ENCODE measurements at places on chromosomes 7 and 10.

- DNase-seq = peak; percentile 92
Measured at GRCh38 chr7:45347804-45348203, 190.2 kb downstream of the RAMP3 start.

DNA sequence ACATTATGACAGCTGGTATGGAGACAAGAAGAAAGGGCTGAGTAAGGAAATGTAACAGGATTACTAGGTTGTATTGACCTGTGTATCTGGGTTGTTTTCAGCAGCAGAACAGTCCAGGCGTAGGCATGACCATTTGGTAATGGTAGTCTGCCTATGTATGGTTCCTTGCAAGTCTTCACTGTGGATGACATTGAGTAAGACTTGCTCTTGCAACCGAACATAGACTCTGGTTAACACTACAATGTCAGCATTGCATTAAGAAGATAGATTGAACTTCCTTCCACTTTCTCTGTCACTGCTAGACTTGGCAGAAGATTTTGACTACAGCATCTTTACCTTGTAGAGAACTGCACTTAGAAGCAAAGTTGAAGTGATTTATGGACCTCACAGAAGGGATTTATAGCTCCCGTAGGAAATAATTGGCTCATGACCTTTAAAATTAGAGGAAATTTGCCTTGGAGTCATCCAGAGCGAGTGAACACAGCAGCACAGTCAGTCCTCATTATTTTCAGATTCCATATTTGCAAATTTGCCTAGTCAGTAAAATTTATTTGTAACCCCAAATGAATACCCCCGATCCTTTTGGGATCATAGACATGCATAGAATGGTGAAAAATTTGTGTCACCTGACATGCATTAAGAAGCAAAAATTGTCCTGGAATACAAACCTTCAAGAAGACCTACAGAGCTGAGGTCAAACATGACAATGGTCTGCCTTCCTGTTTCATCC, 79.6 kb upstream of the STRIP2 start:
- DNase-seq = no peak

- no peak for DNase-seq
Measured at GRCh38 chr10:95941115-95941514, 33.3 kb downstream of the CC2D2B start.

DNA sequence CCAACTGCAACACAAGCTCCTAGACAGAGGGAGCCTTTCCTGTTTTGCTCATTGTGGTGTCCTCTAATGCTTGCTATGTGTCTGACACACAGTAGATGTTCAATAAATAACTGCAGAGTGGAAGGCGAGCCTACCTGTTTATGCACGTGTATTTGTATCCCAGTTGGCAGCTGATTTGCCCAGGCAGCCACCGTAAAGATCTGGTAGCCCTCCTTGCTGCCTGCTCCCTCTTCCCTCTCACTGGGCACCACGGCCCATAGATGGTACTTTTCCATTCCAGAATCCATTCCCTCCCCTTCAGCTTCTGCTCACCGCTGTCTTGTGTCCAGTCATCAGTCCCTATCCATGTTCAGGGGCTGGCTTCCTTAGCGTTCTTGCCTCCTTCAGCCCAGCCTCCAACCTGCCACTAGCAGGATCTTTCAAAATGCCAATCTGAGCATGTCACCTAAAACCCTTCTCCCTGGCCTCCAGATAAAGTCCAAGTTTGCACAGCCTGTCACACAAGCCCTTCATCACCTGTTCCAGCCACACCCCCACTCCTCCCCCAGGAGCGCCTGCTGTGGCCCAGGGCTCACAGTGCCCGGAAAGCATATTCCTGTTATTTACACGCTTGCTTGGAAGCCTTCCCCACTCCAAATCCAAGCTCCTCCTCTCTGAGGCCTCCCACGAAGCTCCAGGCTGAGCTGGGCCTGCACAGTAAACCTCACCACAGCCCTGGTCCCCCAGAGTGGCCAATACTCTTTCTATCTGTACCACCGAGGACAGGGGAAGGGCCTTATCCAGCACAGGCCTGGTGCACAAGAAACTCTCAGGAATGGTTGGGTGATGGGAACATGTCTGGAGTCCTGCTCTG, 21.0 kb downstream of the ZCCHC24 start:
- no peak for DNase-seq

- no peak for DNase-seq
Measured at GRCh38 chr7:117285826-117286225, 37.0 kb downstream of the WNT2 start.

- DNase-seq = no peak
Measured at GRCh38 chr7:45203936-45204445, 46.4 kb downstream of the RAMP3 start.

DNA sequence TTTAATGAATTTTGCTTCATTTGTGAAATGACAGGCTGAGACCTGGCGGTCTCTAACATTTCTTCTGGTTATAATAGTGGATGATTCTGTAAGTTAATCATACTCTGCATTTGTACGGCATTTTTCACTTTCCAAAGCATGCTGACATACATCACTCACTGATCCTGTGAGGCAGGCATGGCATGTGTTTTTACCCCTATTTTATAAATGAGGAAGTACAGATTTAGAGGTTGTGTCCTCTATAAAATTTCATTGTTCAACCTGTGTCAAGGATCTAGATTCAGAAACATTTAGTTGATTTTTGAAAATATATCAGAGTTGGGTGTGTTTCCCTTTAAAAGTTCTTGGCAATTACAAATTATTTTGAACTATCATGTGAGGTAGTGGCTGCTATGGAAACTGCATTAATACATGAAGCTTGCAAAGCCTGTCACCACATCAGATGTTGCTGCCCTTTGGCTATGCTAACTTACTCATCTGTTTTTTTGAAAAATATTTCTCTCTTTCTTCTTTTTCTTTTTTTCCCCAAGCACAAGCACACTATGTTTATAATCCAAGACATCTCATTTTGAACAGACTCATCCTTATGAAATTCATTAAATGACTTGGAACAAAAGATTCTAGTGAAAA, 172.7 kb downstream of the GNAI1 start:
- no peak for DNase-seq

DNA sequence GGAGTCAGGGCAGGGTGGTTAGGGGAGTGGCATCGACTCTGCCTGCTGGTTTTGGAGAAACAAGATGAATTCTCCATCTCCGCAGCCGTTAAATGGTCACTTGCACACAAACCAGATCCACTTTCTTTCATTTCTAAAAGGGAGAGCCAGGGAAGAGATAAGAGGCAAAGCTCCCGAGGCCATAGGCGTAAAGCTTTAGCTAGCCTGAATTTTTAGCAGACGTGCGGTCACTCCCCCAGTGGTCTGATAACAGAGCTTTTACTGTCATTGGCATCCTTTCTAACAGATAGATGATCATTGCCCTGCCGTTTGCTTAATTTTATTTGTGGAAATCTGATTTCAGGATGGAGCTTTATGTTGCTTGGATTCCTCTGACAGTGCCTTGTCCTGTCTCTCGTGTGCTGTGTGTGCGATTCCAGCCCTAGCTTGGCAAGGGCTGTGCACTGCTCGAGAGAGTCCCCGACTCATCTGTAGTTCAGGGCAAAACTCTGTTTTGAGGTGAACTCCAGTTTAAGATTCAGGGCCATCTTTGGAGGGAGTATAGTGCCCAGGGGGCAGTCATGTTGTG, 62.5 kb downstream of the GATA3 start:
- DNase-seq = peak; percentile 85

DNA sequence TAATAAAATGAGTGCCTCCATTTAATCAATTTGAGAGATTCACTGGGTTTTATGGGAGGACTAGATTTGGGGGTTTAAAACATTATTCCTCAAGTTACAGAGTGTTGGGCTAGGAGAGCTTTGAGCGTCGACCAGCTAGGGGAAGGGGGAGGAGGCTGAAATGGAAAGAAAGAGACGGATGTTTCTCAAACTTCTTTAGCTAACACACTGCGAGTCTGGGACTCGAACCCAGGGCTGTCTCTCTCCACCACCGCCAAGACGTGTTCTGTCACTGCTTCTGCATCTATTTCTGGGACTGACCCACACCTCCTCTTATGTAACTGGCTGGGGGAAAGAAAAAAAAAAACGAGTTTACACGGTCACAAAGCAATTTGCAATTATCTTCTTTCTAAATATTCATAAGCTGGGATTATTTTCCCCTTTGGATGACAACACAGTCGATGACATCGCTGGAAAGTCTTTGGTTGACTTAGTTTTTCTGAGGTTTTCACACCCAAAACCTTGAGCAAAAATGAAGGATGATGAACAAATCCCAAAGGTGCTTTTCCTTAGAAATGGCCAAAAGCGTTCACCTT, 27.2 kb downstream of the CHST15 start:
- DNase-seq = no peak
